ENCODE measurements at places on chromosomes 5 and 9.

- DNase-seq: no peak
These were observed 15.9 kb upstream of the TEX10 start for GRCh38 chr9:100368672-100369071.

GRCh38 chr5:180590543-180591310 is 572 bp downstream of the SCGB3A1 start:
- no peak for DNase-seq

DNA sequence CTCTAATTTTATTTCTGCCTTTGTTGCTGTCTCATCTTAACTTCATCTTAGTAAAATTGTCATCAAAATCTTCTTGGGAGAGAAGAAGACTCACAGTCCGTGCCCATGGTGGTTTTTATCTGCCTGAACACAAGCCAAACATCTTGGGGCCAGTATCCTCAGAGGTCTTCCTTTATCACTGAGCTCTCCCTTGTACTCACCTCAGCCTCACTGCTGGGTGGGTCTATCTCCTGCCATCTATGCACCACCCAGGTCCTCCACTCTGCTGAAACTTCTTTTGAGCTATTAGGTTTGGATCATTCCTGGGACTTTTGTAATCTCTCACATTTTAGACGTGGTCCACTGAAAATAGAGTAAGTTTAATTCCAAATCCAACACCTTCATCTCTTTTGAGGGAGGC is 116.3 kb upstream of the EPB41L4A start:
- no peak for DNase-seq

GRCh38 chr5:88858392-88858791 is 24.6 kb downstream of the MEF2C start:
- no peak for DNase-seq

- no peak for DNase-seq
These were observed 112.8 kb upstream of the CDH12 start for GRCh38 chr5:22965960-22966359.

DNA sequence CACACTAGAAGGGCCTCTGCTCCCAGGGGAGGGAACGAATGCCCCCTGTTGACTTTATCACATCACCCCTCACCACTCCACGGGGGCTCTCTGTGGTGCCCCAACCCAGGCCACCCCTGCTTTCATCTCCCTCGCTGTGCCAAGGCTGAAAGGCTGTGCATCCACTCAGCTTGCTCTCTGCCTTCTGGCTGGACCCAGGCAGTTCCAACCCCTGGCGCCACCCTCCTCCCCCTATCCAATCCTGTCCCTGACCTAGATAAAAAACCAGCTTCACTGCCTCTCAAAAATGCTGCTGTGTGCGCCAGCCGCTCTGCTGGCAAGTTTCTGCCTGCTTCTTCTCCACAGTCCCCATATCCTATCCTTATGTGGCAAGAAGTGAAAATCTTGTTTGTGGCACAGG is 22.4 kb upstream of the CORO2A start:
- DNase-seq: no peak

DNA sequence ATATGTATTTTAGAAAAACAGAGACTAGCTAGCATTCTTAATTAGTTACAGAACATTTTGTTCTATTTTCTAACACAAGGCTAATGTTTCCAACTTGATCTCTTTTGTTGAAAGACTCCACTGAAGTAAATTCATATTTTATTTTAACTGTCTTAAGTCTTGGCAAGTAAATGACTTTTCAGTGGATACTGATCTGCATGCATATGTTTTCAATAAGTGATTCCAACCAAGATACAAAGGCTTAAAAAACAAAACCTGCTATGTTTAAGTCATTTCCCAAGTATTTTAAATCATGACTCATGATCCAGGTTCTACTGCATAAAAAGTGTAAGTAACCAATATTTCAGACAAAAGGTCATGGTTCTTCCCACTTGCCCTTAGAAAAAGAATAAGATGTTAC is 5.7 kb downstream of the CDO1 start:
- no peak for DNase-seq
